Activated CD8-positive, alpha-beta T cell treated with anti-CD3 and anti-CD28 coated beads for 36 hours (primary cell): ENCODE measurements at places on chromosomes 3 and 15. TPM values are rescaled to one million over a fixed set of nuclear protein-coding genes. Genes with fewer than 3 reads are reported as not detected.

FILIP1L gene
- 0.11 TPM for total RNA-seq

MKRN2OS gene
- total RNA-seq, result not detected

LRRIQ4 gene
- 0.18 TPM for total RNA-seq

GATA2 gene
- not detected for total RNA-seq

DNA sequence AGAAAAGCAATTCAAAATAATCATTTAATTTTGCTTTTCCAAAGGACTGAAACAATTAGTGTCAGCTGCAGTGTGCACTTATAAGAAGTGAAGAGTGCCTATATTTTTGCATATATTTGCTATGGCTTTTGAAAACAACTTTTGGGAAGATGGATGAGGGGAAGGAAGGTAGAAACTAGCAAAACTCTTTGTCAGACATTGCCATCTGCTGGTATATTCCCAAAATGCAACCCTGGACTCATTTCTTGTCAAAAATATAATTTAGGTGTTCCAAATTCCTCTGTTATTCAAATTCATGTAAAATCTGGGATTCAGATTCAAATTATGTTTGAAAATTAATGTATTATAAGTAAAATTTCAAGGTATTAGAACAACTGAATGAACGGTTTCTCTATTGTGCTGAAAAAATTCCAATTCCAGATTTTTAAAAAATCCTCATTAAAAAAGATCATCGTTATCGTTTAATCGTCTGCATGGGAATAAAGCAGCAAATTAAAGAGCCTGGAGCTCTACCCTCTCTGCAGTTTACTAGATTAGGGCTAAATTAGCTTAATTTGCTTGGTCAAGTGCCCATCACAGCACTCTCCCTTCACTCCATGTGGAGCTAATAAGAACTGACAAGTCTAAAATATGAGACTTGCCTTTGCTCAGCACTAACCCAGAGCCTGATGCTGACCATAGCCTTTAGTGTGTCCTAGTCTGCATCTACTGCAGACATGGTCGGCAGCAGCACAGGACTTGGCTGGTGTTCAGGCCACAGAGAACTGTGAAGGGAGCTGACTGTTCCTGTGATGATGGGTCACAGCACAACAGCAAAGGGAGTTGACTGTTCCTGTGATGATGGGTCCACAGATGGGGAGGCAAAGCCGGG, 67.9 kb upstream of the MITF start:
- H3K27ac ChIP-seq, result no peak overlapping the region
- no peaks in the 10 kb centered on the region for H3K36me3 ChIP-seq
- peak; percentile 4 for DNase-seq
- no peaks in the 10 kb centered on the region for H3K4me1 ChIP-seq
- H3K27me3 ChIP-seq, result no peaks in the 10 kb centered on the region
- H3K4me3 ChIP-seq, result no peak overlapping the region

DNA sequence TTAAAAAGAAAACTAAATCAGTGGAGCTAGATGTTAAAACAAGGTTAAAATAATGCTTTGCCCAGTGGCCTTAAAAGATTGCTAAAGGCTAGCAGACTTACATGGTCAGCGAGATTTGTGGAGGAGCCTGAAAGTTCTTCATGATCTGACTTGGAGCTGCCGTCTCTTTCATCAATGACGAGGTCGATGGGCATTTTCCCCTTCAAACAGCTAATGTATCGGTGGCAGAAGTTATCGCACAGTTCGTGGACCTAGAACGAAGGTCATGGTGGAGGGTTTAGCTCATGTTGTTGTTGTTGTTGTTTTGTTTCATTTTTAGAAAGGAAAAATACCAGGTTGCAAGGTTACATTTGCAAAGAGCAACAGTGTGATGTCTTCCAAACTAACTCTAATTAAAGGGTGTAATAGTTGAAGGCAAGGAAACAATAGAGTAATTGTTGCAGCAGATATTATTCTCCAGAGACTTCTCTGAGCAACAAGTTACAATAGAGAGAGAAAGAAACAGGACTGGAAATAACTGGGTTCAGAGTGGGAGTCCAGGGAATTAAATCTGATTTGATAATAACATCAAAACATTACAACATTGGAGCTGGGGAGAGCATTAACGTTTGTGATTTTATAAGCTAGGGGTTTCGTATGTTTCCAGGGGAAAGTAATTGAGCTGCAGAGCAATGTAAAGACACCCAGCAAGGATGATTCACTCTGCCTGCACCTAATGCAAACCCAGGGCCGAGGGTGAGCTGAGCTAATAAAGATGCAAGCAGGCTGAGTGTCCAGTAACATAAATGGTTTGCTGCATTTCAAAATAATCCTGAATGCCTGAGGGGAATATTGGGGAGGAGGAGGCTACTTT, 6.6 kb downstream of the MEIS2 start:
- H3K36me3 ChIP-seq, result no peaks in the 10 kb centered on the region
- H3K4me3 ChIP-seq, result no peak overlapping the region
- peaks cover 60% of the 10 kb centered on the region for H3K27me3 ChIP-seq
- peaks cover 13% of the 10 kb centered on the region for H3K4me1 ChIP-seq
- no peak overlapping the region for H3K27ac ChIP-seq

DNA sequence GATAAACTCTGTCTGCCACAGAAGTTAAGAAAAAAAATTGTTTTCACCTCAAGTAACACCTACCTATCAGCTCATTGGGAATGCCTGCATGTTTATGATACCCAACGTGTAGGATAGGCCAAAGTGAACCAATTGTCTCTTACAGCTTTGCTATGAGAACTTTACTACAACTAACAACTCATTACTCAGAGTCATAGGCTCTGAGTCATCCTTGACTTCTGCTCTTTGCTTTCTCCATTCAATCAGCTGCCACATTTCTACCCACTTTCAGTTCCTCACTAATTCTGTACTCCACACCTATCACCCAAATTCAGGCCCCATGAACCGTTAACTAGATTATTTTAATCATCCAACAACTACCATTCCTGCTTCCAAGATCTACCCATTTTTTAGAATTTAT, 843.9 kb downstream of the TUSC7 start:
- no peak overlapping the region for H3K4me3 ChIP-seq
- no peaks in the 10 kb centered on the region for H3K36me3 ChIP-seq
- H3K4me1 ChIP-seq, result no peaks in the 10 kb centered on the region
- no peaks in the 10 kb centered on the region for H3K27me3 ChIP-seq

GRCh38 chr3:191762323-191762960, 301.5 kb downstream of the PYDC2 start:
- H3K27me3 ChIP-seq, result no peaks in the 10 kb centered on the region
- H3K4me3 ChIP-seq, result no peak overlapping the region
- H3K36me3 ChIP-seq, result no peaks in the 10 kb centered on the region
- no peak for DNase-seq

- H3K4me3 ChIP-seq, result no peak overlapping the region
- peaks cover 2% of the 10 kb centered on the region for H3K27me3 ChIP-seq
- no peaks in the 10 kb centered on the region for H3K36me3 ChIP-seq
- no peak for DNase-seq
- no peak overlapping the region for H3K27ac ChIP-seq
- peaks cover 8% of the 10 kb centered on the region for H3K4me1 ChIP-seq
Measured at GRCh38 chr3:27220166-27220565, 149.0 kb downstream of the NEK10 start.

- H3K4me1 ChIP-seq, result no peaks in the 10 kb centered on the region
- H3K4me3 ChIP-seq, result no peak overlapping the region
- H3K27me3 ChIP-seq, result peaks cover 4% of the 10 kb centered on the region
Measured at GRCh38 chr3:169304716-169305115, 358.8 kb downstream of the MECOM start.

- no peak overlapping the region for H3K27ac ChIP-seq
- no peak for DNase-seq
- peaks cover 51% of the 10 kb centered on the region for H3K36me3 ChIP-seq
- no peaks in the 10 kb centered on the region for H3K27me3 ChIP-seq
- no peak overlapping the region for H3K4me3 ChIP-seq
Measured at GRCh38 chr15:68812069-68812468, 8.6 kb downstream of the ANP32A start.

GRCh38 chr3:61601831-61602230, 40.5 kb downstream of the PTPRG start:
- H3K27me3 ChIP-seq, result peaks cover 2% of the 10 kb centered on the region
- DNase-seq, result no peak

- H3K27ac ChIP-seq, result no peak overlapping the region
- H3K36me3 ChIP-seq, result no peaks in the 10 kb centered on the region
- H3K4me1 ChIP-seq, result no peaks in the 10 kb centered on the region
- no peak overlapping the region for H3K4me3 ChIP-seq
- no peak for DNase-seq
- H3K27me3 ChIP-seq, result no peaks in the 10 kb centered on the region
Measured at GRCh38 chr15:36301947-36302346, 277.5 kb upstream of the CDIN1 start.

GRCh38 chr3:101512396-101512645, 691 bp downstream of the SENP7 start:
- H3K27ac ChIP-seq, result peak overlapping the region; percentile 99
- H3K4me1 ChIP-seq, result peaks cover 30% of the 10 kb centered on the region
- H3K36me3 ChIP-seq, result peaks cover 8% of the 10 kb centered on the region
- no peaks in the 10 kb centered on the region for H3K27me3 ChIP-seq
- no peak for DNase-seq

DNA sequence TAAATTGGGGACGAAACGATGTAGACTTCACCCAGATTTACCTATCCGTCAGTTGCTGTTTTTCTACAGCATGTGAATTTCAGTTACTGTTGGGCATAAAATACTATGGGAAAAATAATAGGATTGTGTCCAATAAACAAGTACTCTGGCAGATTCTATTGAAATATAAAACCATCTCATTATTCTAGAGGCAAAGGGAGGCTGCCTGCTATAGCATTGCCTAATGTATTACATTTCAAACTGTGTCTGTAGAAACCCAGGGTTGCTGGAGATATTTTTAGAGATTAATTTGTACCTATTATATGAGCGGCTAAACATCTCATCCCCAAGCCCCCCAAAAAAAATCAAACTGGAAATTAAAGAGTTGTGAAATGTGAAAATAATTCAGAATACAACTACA, 159.6 kb upstream of the IL12A start:
- no peak overlapping the region for H3K4me3 ChIP-seq
- peaks cover 3% of the 10 kb centered on the region for H3K27me3 ChIP-seq
- no peak overlapping the region for H3K27ac ChIP-seq
- H3K36me3 ChIP-seq, result no peaks in the 10 kb centered on the region
- H3K4me1 ChIP-seq, result no peaks in the 10 kb centered on the region

GRCh38 chr3:118548434-118548833, 486.2 kb downstream of the IGSF11 start:
- H3K36me3 ChIP-seq, result no peaks in the 10 kb centered on the region
- no peak overlapping the region for H3K4me3 ChIP-seq
- no peak for DNase-seq
- no peak overlapping the region for H3K27ac ChIP-seq
- no peaks in the 10 kb centered on the region for H3K4me1 ChIP-seq

- no peaks in the 10 kb centered on the region for H3K36me3 ChIP-seq
- peaks cover 11% of the 10 kb centered on the region for H3K27me3 ChIP-seq
- no peak overlapping the region for H3K27ac ChIP-seq
- DNase-seq, result no peak
Measured at GRCh38 chr3:32181365-32181764, 57.1 kb upstream of the CMTM8 start.

- H3K36me3 ChIP-seq, result no peaks in the 10 kb centered on the region
- DNase-seq, result no peak
- H3K4me1 ChIP-seq, result no peaks in the 10 kb centered on the region
- H3K27ac ChIP-seq, result no peak overlapping the region
Measured at GRCh38 chr3:189833996-189834395, 202.8 kb downstream of the TP63 start.

GRCh38 chr3:45682786-45683185, 6.4 kb upstream of the SACM1L start:
- no peaks in the 10 kb centered on the region for H3K27me3 ChIP-seq
- H3K4me3 ChIP-seq, result no peak overlapping the region
- H3K36me3 ChIP-seq, result peaks cover 9% of the 10 kb centered on the region
- no peak for DNase-seq

- no peaks in the 10 kb centered on the region for H3K27me3 ChIP-seq
- no peak overlapping the region for H3K4me3 ChIP-seq
- H3K36me3 ChIP-seq, result no peaks in the 10 kb centered on the region
- no peak for DNase-seq
- no peak overlapping the region for H3K27ac ChIP-seq
Measured at GRCh38 chr3:54349691-54350090, 227.3 kb downstream of the CACNA2D3 start.

GRCh38 chr3:155640098-155640497, 104.8 kb downstream of the PLCH1 start:
- no peaks in the 10 kb centered on the region for H3K27me3 ChIP-seq
- DNase-seq, result no peak
- H3K36me3 ChIP-seq, result no peaks in the 10 kb centered on the region
- H3K27ac ChIP-seq, result no peak overlapping the region
- no peaks in the 10 kb centered on the region for H3K4me1 ChIP-seq
- no peak overlapping the region for H3K4me3 ChIP-seq

GRCh38 chr15:40782609-40783227, 12.9 kb downstream of the C15orf62 start:
- no peak overlapping the region for H3K27ac ChIP-seq
- H3K27me3 ChIP-seq, result no peaks in the 10 kb centered on the region
- DNase-seq, result peak; percentile 87
- peaks cover 8% of the 10 kb centered on the region for H3K36me3 ChIP-seq
- H3K4me1 ChIP-seq, result peaks cover 17% of the 10 kb centered on the region

- DNase-seq, result no peak
- no peak overlapping the region for H3K4me3 ChIP-seq
- no peak overlapping the region for H3K27ac ChIP-seq
- no peaks in the 10 kb centered on the region for H3K27me3 ChIP-seq
- no peaks in the 10 kb centered on the region for H3K4me1 ChIP-seq
Measured at GRCh38 chr3:30948426-30948825, 54.0 kb upstream of the GADL1 start.

DNA sequence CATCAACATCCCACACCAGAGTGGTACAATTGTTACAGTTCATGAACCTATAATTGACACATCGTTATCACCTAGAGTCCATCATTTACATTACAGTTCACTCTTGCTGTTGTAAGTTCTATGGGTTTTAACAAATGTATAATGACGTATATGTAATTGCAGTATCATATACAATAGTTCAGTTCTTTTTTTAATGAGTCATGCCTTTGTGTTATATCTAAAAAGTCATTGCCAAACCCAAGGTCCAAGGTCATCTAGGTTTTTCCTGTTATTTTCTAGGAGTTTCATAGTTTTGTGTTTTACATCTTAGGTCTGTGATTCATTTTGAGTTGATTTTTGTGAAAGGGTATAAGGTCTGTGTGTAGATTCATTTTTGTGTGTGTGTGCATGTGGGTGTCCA, 160.9 kb upstream of the GALNT15 start:
- H3K27ac ChIP-seq, result no peak overlapping the region
- peaks cover 2% of the 10 kb centered on the region for H3K27me3 ChIP-seq
- H3K4me1 ChIP-seq, result no peaks in the 10 kb centered on the region

GRCh38 chr3:189635339-189635738, 4.2 kb downstream of the TP63 start:
- H3K36me3 ChIP-seq, result no peaks in the 10 kb centered on the region
- H3K27me3 ChIP-seq, result no peaks in the 10 kb centered on the region
- H3K27ac ChIP-seq, result no peak overlapping the region
- no peak overlapping the region for H3K4me3 ChIP-seq
- no peak for DNase-seq

- H3K4me3 ChIP-seq, result no peak overlapping the region
- no peaks in the 10 kb centered on the region for H3K36me3 ChIP-seq
- no peaks in the 10 kb centered on the region for H3K27me3 ChIP-seq
- DNase-seq, result no peak
- no peaks in the 10 kb centered on the region for H3K4me1 ChIP-seq
- H3K27ac ChIP-seq, result no peak overlapping the region
Measured at GRCh38 chr3:5488771-5489170, 301.3 kb downstream of the EDEM1 start.
